GM12864 (cell line): ENCODE measurements at places on chromosomes 6 and 20.

DNA sequence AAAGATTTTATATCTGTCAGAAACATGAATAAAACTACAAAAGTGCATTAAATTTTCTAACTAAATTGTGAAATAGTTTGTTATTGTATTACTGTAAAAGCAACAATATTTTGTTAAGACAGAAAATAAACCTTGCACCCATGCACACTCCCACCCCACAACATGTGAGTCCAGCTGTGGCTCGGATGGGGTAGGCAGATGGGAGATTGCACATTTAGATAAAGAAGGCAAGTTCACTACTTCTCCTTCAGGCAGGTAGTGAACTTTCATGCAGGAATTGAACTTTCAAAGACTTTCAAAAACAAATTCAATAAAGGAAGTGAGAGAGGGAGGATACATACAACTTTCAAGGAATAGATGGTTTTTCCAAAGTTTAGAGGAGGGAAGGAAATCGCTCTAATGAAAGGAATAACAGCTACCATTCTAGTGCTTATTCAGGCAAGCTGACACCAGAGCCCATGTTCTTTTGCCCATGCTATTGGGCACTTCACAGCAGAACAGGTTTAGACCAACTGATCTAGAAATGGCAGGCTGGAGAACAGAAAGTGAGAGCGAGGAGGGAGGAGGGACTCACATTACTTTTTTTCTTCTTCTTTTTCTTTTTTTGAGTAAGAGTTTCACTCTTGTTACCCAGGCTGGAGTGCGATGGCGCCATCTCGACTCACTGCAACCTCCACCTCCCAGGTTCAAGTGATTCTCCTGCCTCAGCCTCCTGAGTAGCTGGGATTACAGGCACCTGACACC, 28.5 kb downstream of the SF3B5 start:
- DNase-seq = peak; percentile 87

DNA sequence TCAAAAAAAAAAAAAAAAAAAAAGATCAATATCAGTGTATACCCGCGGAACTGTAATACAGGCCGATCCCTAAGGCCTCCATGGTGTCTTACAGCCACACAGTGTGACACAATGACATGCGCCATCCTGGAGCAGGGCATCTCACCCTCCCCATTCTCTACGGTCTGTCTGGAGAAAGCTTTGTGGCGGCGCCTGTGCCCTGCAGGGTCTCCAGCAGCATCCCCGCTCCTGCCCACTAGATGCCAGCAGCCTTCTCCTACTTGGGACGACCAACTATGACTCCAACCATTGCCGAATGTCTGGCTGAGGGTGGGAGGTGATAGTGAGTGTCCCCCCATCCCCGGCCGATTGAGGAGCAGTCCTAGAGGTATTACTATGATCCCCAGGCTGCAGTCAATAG, 558.8 kb upstream of the AGPAT4 start:
- DNase-seq = no peak

GRCh38 chr6:14472986-14473337, 355.4 kb downstream of the CD83 start:
- DNase-seq = no peak

GRCh38 chr6:3696525-3697088, 54.9 kb downstream of the PXDC1 start:
- DNase-seq = no peak

DNA sequence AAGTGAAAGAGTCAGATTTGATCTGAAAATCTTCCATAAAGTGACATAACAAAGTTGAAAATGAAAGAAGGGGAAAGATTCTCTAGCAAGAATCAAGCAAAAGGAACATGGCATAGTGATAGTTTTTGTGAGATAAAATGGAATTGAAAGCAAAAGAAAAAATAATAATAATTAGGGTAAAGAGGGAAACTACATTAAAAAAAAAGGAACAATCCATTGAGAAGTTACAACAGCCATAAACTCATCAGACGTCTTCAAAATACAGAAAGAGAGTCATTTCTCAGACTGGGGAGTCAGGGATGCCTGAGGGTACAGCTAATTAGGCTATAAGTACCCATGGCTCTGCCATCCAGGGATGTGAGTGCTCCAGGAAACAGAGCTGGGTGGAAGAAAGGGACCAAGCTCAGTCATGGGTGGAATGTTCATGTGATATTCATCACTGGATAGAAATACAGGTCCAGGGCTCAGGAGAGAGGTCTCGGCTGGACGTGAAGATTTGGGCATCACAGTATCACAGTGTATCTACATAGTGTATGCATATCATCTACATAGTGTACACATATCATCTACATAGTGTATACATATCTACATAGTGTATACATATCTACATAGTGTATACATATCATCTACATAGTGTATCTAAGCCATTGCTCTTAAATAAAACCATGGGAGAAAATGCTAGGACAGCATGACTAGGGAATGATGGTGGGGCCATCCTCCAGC, 29.4 kb downstream of the DUSP22 start:
- DNase-seq = no peak

DNA sequence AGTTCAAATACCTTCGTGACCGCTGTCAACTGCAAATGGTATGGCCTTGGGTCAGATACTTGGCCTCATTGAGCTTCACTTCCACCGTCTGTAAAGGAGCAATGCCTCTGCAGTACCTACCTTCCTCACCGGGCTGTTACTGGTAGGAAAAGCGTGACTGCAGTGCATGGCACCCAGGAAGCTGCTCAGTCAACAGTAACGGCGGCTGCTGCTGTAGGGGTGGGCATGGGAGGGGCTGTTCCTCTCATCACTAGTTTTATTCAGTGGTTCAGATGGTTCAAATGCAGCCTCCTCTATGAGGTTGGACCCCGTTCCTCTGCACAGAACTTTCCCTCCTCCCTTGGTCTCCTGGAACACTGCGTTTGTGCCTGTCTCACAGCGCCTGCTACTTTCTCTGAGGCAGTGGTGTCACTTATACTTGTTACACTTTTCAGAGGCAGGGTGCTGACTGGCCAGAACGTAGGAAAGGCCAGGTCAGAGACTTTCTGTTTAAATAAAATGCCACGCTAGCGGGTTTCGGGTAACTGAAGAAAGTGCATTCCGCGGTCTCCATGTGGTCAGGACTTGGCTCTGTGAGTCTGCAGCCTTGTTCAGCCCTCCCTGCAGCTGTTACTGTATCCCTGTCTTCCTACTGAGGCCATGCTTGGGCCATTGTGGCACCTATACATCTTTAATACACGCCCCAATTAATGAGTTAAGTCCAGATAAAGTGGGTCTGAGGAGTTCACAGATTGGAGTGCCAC, 279.6 kb downstream of the NRN1 start:
- no peak for DNase-seq

- DNase-seq = no peak
Measured at GRCh38 chr6:19757036-19757435, 80.1 kb upstream of the ID4 start.

GRCh38 chr6:160348223-160349019, at the start of gene SLC22A3:
TSS of gene SLC22A3 (plus strand) at chr6:160348378. CDS start at chr6:160348420, 42 bp downstream.
- DNase-seq = no peak

DNA sequence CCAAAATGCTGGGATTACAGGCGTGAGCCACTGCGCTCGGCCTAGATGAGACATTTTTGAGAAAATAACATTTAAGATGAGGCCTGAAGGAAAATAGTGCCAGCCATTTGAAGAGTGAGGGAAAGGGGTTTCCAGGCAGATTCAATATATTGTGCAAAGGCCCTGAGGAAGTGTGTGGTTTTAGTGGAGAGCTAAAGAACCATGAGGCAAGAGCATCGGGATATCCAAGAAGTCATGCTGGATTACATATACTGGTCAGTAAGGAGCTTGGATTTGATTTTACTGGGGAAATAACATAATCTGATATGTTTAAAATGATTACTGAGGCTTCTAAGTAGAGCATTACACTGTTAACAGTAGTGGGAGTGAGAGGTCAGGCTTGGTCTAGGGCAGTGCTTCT, 47.0 kb downstream of the CARMIL1 start:
- DNase-seq = no peak

DNA sequence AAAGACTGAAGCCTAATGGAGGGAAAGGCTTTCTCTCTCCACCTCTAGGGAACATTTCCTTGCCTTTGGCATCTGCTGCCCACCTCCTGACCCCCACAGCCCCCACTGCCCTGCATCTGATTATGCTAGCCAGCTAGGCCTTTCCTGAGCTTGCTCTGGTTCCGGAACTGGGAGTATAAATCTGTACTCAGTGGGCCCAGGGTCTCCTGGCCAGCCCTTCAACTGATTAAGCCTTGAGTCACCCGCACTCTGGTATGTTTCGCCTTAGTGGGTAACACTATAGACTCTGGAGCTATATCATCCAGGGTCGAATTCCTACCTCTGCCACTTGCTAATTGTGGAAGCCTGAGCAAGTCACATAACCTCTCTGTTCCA, 45.6 kb upstream of the RIPOR2 start:
- DNase-seq = no peak

GRCh38 chr20:53547664-53548239, 45.9 kb downstream of the ZNF217 start:
- DNase-seq = peak; percentile 13

GRCh38 chr6:42726026-42726425, 3.6 kb upstream of the PRPH2 start:
- no peak for DNase-seq

- DNase-seq = no peak
Measured at GRCh38 chr20:4949833-4950178, 51.5 kb downstream of the SLC23A2 start.

DNA sequence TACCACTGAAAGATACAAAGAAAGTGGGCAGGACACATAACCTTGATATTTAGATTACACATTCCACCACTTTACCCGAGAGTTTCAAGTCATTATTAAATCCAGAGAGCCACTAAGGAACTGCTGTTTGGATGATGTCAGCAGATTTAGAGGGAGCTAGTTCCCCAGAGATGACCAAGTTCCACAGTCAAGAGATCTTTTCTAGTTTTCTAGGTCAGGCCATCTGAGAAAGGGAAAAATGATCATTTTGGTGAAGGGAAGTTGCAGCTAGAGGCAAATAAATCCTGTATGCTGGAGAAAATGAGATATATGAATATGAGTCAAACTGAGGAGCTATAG, 147.8 kb downstream of the HS3ST5 start:
- no peak for DNase-seq

DNA sequence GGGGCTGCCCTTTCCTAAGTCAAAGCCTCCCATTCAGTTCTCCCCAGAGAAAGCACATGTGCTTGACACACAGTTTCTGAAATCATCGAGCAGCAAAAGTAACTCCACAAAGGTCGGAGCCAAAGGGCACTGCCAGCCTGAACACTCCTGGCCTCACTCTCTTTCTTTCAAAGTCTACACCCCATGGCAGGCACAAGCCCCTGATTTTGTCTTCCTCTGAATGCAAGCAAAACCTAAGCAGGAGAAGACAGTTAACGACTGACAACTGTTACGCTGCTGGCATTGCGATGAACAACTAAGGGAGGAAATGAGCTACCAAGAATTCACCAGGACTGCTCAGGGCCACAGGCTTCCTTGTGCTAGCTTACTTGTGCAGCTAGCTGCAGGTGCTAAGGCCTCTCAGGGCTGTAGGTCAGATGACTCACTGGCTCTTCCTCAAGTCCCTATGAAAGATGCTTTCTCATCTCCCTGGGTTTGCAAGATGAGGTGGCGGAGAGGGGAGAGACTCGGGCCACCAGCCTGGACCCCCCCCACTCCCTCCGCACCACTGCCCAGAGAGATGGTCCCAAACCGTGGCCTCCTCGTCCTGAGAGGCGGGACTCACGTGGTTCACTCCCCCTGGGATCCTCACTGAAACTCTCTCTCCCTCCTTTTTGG, 208.2 kb downstream of the DLL1 start:
- no peak for DNase-seq

GRCh38 chr20:9663423-9663822, 149.0 kb downstream of the LAMP5 start:
- DNase-seq = no peak

DNA sequence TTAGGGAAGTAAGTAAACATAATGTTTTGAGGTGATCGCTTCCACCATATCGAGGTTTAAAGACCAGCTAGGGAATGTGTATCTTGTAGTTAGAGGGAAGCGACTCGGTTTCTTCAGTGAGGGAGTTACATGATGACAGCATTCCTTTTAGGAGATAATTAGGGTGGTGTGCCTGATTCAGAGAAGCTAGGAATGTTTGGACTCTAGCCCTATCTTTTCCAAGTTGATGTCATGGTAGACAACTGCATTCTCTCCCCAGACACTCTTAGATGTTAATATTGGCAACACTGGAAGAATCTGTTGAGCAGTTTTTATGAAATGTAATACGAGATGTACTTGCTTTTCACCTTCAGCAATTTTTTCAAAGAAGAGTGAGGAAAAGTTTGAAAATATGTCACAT, 12.9 kb upstream of the HIVEP1 start:
- DNase-seq = no peak

DNA sequence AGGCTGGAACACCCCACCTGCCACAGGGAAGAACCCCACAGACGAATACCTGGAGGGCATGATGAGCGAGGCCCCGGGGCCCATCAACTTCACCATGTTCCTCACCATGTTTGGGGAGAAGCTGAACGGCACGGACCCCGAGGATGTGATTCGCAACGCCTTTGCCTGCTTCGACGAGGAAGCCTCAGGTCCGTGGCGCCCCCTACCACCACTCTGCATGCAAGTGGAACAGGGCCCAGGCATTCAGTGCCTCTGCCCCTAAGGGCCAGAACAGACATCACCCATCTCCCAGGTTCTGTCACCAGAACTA, 6.6 kb downstream of the MYL9 start:
- no peak for DNase-seq

DNA sequence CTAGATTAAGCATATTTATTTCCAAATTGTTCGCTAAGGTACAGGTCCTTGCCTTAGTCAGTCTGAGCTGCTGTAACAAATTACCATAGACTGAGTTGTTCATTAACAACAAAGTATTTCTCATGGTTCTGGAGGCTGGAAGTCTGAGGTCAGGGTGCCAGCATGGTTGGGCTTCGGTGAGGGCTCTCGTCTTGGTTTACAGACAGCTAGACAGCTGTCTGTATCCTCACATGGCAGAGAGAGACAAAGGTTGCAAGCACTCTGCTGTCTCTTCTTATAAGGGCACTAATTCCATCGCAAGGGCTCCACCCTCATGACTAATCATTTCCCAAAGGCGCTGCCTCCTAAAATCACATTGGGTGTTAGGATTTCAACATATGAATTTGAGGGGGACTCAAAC, 115.3 kb upstream of the GMDS start:
- no peak for DNase-seq

- DNase-seq = no peak
Measured at GRCh38 chr6:7008451-7008988, 99.2 kb upstream of the RREB1 start.

DNA sequence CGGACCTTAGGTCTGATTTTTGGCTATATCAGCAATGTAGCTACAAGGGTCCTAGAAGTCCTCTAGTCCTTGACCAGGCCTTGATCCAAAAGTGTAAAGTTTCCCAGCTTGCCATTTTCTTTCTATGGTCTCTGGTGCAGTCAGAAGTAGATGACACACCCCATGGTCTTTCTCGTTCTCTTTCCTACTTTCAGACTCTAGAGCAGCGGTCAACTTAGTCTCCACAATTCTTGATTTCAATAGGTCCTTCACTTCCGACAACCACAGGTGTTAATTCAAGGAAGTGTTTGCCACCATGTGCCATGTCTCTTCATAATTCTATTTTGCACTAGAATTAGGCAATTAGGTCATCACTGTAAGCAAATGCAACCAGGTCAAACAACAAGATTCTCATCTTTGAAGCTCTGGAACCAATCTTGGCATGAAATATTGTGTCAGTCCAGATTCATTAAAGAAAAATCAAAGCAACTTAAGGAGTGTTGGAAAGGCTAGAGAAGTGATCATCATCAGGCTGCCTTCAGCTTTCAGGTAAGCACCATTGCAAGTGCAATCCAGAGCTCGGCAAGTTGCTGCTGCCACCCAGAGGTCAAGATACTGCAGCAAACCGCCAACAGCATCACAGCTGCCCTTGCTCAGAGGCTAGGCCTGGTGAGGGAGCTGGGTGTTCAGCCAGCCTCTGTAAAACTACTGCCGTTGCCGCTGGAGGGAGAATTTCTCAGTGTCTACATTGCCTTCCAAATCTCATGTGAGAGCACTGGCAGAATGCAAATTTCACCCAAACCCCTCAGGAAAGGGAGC, 5.6 kb upstream of the SYNE1 start:
- DNase-seq = peak; percentile 22
